ENCODE measurements at places on chromosomes 3 and 15. TPM values are rescaled to one million over a fixed set of nuclear protein-coding genes. Genes with fewer than 3 reads are reported as not detected.

Gene CLASP2
- total RNA-seq: 73.2 TPM

Gene OR5K2
- not detected for total RNA-seq

Gene PPP1R14D
- total RNA-seq: 0.97 TPM

- no peak overlapping the region for H3K4me3 ChIP-seq
- no peak for DNase-seq
- no peaks in the 10 kb centered on the region for H3K27me3 ChIP-seq
- H3K36me3 ChIP-seq: no peaks in the 10 kb centered on the region
- H3K4me1 ChIP-seq: no peaks in the 10 kb centered on the region
Observed at GRCh38 chr3:39313289-39313688, 16.2 kb upstream of the CCR8 start.

DNA sequence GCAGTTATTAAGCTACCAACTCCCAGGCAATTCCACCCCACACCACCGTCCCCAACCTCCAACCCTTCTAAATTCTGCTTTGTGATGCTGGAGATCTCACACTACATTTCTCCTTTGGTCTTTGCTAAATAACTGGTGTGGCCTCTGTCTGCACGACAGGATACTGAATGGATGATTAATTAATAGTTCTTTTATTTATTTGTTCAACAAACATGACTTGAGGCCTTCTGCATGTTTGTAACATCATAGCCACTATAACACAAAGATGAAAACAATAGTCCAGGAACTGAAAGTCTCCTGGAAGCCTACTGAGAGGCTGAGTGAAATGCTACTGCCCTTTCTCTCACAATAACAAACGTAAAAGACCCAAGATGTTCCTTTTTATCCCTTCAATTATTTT, 609.5 kb upstream of the UBE2E2 start:
- no peak for DNase-seq
- H3K4me3 ChIP-seq: no peak overlapping the region
- H3K36me3 ChIP-seq: no peaks in the 10 kb centered on the region
- no peaks in the 10 kb centered on the region for H3K4me1 ChIP-seq

DNA sequence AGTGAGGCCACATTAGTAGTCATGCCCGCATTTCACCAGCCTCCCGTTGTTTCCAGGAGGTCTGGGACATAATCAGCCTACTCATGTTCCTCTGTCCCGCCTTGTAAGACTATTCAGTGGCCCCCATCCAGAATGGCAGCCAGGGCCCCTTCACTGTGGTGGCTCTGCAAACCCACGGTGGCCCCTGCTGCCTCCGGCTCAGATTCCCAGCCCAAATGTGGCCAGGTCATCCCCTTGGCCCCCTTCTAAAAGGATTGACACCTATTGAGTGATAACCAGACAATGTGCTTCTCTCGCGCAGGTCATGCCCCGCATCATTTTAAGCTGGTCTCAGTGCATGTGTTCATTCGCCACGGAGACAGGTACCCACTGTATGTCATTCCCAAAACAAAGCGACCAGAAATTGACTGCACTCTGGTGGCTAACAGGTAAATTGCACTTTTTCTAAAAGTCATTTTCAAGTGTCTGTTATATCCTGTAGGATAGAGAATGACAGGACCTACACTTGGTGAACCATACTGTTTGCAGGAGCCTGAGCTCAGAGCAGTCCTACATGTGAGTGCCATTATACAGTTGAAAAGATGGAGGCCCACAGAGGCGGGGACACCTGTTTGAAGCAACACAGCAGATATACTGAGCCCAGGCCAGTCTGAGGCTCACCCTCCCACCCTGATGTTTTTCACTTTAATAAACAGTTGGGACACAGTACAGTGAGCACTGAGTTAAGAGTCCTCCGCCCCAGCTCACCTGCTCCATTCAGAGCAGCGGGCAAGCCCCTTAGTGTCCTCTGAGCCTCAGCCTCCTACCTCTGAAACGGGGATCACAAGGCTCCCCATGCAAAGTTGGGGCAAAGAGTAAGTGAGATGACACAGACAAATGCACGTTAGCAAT, 47.7 kb downstream of the PXYLP1 start:
- H3K36me3 ChIP-seq: no peaks in the 10 kb centered on the region
- no peaks in the 10 kb centered on the region for H3K4me1 ChIP-seq
- no peak overlapping the region for H3K4me3 ChIP-seq
- H3K27me3 ChIP-seq: no peaks in the 10 kb centered on the region

- H3K36me3 ChIP-seq: no peaks in the 10 kb centered on the region
- no peaks in the 10 kb centered on the region for H3K27me3 ChIP-seq
- H3K4me3 ChIP-seq: no peak overlapping the region
- H3K27ac ChIP-seq: no peak overlapping the region
- H3K4me1 ChIP-seq: no peaks in the 10 kb centered on the region
Observed at GRCh38 chr15:92848852-92849598, 51.1 kb upstream of the CHD2 start.

- no peak for DNase-seq
- no peaks in the 10 kb centered on the region for H3K27me3 ChIP-seq
- H3K27ac ChIP-seq: no peak overlapping the region
- no peaks in the 10 kb centered on the region for H3K4me1 ChIP-seq
- no peak overlapping the region for H3K4me3 ChIP-seq
- no peaks in the 10 kb centered on the region for H3K36me3 ChIP-seq
Observed at GRCh38 chr3:155742349-155742965, 2.4 kb downstream of the PLCH1 start.
